ENCODE measurements at places on chromosomes 1 and 21.

DNA sequence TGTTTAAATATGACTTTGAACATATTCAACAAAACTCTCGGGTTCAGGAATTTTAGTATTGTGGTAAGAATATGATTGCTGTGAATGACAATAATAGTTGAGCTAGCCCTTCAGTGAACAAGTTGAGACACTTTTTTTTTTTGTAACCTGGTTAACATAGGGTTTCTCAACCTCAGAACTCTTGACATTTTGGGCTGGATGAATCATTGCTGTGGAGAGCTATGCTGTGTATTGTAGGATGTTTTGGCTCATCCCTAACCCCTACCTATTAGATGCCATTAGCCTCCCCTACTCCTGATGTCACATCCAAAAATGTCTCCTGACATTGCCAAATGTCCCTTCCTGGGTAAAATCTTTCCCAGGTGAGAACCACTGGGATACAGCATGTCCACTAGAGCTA lies 113.7 kb downstream of the RUNX1 start:
- no peak for DNase-seq

- DNase-seq = no peak
Observed at GRCh38 chr1:94792473-94793295, 27.5 kb upstream of the SLC44A3 start.

DNA sequence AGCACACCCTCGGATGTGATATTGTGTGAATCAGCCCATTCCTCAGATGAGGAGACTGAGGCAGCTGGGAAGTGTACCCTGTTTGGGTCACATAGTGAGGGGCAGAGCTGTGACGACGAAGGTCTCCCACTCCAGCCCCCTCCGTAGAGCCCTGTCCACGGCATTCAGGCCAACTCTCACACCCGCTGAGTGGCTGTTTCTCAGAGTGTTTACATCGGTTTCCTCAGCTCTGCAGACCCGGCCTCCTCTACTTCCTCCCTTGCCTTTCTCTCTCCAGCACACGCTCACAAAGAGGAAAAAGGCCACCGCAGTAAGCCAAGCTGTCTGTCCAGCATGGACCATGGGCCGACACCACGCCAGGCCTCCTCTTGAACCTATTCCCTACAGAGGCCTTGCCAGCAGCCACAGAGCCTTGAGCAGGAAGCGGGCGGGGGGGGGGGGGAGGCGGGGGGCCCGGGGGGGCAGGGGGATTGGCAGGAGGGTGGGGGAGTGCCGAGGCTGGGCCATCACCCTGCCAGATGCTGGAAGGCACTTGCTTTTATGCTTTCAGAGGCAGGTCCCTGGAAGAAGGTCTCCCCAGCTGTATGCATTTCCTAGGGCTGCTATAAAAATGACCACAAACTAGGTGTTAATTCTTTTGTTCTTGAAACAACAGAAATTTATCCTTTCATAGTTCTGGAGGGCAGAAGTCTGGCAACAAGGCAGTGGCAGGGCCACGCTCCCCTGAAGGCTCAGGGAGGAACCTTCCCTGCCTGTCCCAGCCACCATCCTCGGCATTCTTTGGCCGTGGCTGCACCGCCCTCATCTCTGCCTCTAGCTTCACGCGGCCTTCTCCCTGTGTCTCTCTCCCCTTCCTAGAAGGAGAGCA lies 178.4 kb downstream of the PSMG1 start:
- no peak for DNase-seq

DNA sequence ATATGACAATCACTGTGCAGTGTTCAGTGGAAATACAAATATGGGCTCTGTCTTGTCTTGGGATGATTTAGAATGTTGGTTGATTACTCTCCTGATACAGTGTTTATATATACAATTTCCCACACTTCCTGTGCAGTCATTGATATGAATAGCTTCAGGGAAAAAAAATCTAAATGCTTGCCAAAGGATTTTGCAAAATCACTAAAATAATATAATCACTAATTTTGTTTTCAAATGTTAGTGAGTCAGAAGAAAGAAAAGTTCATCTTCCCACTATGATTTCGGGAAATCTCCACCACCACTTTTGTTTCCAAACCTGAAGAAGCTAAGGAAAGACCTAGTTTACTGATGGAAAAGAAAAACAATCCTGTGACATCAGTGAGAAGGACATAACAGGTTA lies 32.1 kb upstream of the CHRM3 start:
- no peak for DNase-seq

GRCh38 chr21:29376556-29376955 lies 77.8 kb downstream of the BACH1 start:
- DNase-seq = no peak

DNA sequence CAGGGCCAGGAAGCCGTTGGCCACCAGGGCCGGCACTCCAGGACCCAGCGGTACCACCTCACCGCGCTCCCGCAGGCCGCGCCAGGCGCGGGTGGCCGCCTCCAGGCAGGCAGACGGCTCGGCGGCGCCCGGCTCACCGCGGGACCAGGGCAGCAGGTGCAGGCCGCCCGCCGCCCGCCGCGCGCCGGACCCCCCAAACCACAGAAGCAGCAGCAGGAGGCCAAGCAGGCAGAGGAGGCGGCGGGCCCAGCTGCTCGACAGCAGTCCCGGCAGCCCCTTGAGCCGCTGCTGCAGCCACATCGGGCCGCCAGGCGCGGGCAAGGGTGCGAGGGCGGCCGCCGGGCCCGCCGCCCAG lies 312 bp downstream of the KIAA2013 start:
- no peak for DNase-seq

- DNase-seq = no peak
Observed at GRCh38 chr1:12202577-12202976, 27.3 kb upstream of the VPS13D start.

DNA sequence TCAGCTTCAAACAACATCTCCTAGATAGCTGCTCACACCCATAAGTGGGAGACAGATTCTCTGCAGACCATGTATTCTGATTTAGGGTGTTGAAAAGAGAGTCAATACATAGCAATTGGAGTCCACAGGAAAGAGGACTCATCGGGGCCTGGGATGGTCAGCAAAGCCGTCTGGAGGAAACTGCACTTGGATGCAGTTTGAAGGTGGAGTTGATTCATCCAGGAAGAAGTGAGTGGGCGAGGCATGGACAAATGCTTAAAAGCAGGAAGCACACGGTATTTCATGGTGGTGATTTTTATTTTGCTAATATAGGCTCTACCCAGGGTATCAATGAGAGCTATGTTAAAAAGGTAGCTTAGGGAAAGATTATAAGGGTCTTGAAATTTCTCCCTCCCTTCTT lies 36.8 kb upstream of the DIRAS3 start:
- no peak for DNase-seq

GRCh38 chr1:30675761-30676160 lies 47.6 kb downstream of the MATN1 start:
- no peak for DNase-seq

DNA sequence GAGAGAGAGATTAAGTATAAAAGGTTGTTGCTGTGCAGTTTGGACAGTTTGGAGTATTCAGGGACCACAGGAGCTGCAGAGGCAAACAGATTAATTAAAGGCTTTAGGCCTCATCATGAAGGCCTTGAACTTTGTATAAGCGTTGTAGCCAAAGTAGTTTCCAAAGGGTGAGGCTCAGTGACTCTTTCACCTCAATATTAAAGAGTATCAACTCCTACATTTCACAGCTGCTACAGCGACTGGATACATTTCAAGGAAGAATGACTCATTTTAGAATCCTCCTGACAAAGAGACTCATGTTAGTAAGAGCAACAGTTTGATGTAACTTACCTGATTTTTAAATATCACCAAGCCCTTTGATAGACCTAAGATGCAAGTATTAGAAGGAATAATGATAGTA lies 355.5 kb downstream of the HLX start:
- DNase-seq = no peak
